RWPE2 (cell line): ENCODE measurements at places on chromosomes 13 and 19.
A peak's percentile ranks its signal among the peaks of the same experiment; 100 is the strongest.

- no peak for DNase-seq
- no peak overlapping the region for H3K27ac ChIP-seq
- no peaks in the 10 kb centered on the region for H3K4me1 ChIP-seq
- H3K27me3 ChIP-seq: no peaks in the 10 kb centered on the region
- no peak overlapping the region for H3K4me3 ChIP-seq
These were observed 69.8 kb upstream of the RGCC start for GRCh38 chr13:41387576-41387975.

DNA sequence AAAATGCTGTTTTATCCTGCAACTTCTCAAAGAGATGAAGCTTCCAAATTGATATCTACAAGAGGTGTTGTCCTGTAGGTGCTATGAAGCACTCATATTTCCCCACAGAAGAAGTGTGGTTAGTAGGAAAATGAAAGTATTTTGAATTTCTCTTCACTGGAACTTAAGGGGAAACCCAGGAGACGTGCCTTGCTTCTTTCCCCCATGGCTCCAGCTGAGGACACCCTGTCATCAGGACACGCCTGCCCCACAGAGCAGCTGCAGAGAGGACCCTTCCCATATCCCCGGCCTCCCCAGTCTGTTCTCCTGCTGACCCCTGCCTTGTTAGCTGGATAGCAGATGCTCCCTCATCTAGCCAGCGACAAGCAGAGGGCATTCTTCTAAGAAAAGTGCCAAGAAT, 371.3 kb downstream of the COG6 start:
- no peak for DNase-seq
- no peaks in the 10 kb centered on the region for H3K36me3 ChIP-seq
- H3K27ac ChIP-seq: no peak overlapping the region
- H3K4me3 ChIP-seq: no peak overlapping the region
- no peaks in the 10 kb centered on the region for H3K27me3 ChIP-seq
- no peaks in the 10 kb centered on the region for H3K4me1 ChIP-seq

GRCh38 chr19:36032251-36033104, at the start of gene CLIP3:
Gene CLIP3, minus strand, starts transcription at chr19:36032873. Its CDS starts 516 bp downstream, at chr19:36032357.
- H3K27me3 ChIP-seq: no peaks in the 10 kb centered on the region
- no peak for DNase-seq
- H3K4me3 ChIP-seq: no peak within 1 kb of the TSS

DNA sequence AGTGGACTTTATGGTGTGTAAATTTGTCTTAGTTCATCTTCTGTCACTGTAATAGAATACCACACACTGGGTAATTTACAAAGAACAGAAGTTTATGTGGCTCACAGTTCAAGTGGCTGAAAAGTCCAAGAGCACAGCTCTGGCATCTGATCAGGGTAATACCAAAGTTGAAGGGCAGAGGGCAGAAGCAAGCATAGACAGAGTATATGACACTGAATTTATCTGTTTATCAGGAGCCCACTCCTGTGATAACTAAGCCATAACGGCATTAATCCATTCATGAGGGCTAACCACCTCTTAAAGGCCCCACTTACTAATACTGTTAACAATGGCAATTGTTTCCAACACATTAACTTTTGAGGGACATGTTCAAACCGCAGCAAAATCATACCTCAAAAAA, 4.0 kb upstream of the RFXAP start:
- H3K27ac ChIP-seq: no peak overlapping the region
- H3K4me1 ChIP-seq: no peaks in the 10 kb centered on the region
- no peaks in the 10 kb centered on the region for H3K36me3 ChIP-seq

DNA sequence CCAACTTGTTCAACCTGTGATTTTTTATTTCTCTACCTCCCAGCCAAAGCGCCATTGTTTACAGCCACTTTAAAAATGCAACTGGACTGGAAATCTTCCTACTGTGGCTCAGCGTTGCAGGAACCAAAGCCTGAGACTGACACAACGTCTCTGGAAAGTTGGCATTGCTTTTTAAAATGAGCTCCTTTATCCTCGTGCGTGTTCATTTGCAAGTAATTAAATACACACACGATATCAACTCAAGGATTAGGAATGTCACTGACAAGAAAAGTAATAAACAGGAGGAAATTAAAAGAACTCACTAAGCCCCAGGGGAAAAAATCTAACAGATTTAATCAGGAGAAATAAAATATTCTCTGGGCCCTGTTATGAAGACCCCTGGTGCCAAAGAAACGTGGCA, 184.6 kb upstream of the IRS2 start:
- H3K4me1 ChIP-seq: no peaks in the 10 kb centered on the region
- no peak overlapping the region for H3K4me3 ChIP-seq
- no peak overlapping the region for H3K27ac ChIP-seq
- DNase-seq: no peak
- H3K36me3 ChIP-seq: no peaks in the 10 kb centered on the region

DNA sequence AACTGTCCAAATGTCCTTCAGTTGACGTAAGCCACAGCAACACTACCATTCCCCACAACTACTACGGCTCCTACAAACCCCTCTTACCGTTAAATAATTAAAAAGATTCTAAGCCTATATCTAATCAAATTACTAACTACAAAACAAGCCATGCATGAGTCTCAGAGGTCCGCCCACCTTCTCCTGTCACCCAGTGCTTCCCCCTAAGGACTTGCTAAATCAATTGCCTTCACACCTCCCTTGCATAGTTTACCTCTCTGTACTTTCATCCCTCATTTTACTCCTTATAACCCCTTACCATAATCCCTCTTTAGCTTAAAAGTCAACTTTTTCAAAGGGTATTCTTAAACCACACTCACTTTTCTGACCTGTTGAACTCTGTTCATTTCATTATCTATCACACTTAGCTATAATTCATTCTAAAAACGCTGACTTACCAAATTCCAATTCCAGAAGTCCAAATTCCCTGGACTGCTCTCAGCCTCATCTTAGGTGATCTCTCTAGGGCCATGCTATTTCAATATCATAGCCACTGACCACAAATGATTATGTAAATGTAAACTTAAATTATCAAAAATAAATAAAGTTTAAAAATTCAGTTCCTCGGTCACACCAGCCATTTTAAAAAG, 187.8 kb downstream of the DIAPH3 start:
- no peak overlapping the region for H3K4me3 ChIP-seq
- peaks cover 14% of the 10 kb centered on the region for H3K36me3 ChIP-seq
- no peak for DNase-seq
- no peaks in the 10 kb centered on the region for H3K4me1 ChIP-seq
- no peak overlapping the region for H3K27ac ChIP-seq
- H3K27me3 ChIP-seq: no peaks in the 10 kb centered on the region

DNA sequence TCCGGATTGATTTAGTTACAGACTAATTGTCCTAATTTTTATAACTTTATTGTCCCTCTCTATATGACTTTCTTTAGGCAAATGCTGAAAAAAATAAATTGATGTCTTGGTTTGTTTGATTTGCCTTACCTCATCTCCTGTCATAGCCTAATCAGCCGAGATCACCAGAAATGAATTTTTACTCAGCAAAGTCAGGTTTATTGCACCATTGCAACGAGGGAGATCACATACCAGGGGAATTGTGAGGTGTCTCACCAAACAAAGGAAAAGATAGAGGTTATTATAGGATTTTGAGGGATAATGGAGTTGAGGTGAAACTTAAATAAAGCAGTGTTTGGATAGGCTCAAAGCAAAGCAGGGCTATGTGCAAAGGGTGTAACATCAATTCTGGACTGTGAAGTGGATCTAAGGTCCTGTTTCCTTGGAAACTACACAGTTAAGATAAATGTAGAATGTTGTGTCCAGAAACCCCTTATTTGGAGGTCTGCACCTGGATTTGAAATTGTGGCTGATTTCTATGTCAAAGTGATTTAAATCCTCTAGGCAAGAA, 372.6 kb downstream of the OXGR1 start:
- no peak overlapping the region for H3K27ac ChIP-seq
- H3K27me3 ChIP-seq: no peaks in the 10 kb centered on the region

- H3K27ac ChIP-seq: peak overlapping the region; percentile 91
- no peaks in the 10 kb centered on the region for H3K27me3 ChIP-seq
- H3K4me1 ChIP-seq: peaks cover 13% of the 10 kb centered on the region
- H3K4me3 ChIP-seq: peak overlapping the region; percentile 83
- DNase-seq: no peak
- peaks cover 44% of the 10 kb centered on the region for H3K36me3 ChIP-seq
These were observed 2.0 kb downstream of the DAZAP1 start for GRCh38 chr19:1409204-1410005.

DNA sequence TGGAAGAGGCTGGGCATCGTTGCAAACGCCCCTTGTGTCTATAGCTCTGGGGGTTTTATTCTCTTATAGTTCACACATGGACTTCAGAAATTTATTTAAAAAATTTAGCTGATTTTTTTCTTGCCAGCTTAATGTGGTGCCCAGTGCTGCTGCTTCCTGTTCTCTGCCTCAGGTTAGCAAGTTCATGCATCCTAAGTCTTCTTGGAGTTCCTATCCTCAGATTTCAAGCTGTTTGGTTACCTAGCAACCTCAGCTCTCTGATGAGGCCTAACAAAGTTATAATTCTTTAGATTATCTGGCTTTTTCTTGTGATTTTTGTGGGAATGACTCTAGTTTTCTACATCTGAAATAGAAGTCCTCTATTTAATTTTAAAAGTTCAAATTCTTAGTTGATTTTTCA, 250.9 kb downstream of the MAB21L1 start:
- DNase-seq: no peak
- H3K27me3 ChIP-seq: no peaks in the 10 kb centered on the region
- no peaks in the 10 kb centered on the region for H3K4me1 ChIP-seq
- no peak overlapping the region for H3K4me3 ChIP-seq
- no peak overlapping the region for H3K27ac ChIP-seq

- H3K36me3 ChIP-seq: no peaks in the 10 kb centered on the region
- no peak for DNase-seq
- H3K27me3 ChIP-seq: no peaks in the 10 kb centered on the region
- H3K4me1 ChIP-seq: no peaks in the 10 kb centered on the region
- H3K4me3 ChIP-seq: no peak overlapping the region
These were observed 1573.3 kb downstream of the PCDH9 start for GRCh38 chr13:65656740-65657329.

DNA sequence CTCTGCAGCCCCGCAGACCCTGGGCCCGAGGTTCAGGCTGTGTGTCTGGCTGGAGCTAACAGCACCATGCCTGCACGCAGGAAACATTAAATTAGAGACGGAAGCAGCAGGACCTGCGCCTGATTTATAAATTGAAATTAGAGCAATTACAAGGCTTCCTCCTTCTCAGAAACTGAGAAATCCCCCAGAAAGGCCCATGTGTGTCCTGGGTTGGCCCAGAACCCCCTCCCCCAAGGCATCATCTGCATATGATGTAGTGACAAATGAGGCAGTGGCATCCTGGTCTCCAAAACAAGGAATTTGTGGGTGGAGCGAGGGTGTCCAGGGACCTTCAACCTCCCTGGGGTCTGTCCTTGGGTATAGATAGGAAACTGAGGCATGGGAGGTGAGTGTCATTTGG, 27.2 kb upstream of the SEMA6B start:
- no peaks in the 10 kb centered on the region for H3K4me1 ChIP-seq
- H3K4me3 ChIP-seq: no peak overlapping the region
- no peaks in the 10 kb centered on the region for H3K36me3 ChIP-seq
- no peak overlapping the region for H3K27ac ChIP-seq
- peaks cover 26% of the 10 kb centered on the region for H3K27me3 ChIP-seq

DNA sequence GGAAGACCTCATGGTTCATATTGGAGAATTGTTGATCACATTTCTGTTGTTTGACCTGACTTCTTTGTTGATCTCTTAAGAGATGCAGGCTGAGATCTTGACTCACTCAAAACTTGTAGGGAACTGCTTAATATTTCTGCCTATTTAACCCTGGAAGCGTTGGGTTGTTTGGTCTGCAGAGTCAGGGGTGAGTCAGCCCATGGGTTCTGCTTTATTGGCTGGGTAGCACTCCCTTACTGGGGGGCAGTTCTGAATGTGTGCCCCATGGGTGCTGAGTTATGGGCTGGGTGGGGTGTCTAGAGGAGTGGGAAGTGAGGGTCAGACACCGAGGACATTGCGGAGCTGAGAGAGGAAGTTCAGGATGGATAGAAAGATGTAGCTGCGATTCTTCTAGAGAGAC, 87.9 kb downstream of the LRCH1 start:
- no peak overlapping the region for H3K27ac ChIP-seq
- DNase-seq: no peak
- no peak overlapping the region for H3K4me3 ChIP-seq

DNA sequence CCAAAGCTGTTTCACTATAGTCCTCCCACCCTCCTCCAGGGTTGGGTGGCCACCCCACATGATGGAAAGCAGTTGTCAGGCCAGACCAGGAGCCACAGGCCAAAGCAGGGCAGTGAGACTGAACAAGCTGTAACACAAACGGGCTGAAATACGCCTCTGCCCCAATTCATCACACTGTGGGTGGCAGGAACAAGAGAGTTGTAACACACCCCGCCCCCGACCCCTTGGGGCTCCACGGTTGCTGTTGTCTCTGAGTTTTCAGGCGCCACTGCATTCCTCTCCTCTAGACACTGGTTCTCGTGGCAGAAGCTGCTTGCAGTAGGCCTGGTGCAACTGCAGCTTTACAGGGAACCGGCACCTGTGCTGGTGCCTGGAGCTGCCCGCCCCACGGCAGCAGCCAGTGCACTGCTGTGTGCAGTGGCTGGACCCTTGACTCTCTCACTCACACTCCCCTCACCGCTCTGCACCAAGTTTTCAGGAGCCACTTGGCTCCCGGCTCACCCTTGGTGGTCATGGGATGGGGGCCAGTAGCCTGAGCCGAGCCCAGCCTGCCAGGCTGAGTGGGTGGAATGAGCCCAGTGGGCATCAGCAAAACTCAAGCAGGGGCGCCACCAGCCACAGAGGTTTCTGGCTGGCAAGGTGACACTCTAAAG, 1314.5 kb upstream of the MIR17HG start:
- no peaks in the 10 kb centered on the region for H3K36me3 ChIP-seq
- no peaks in the 10 kb centered on the region for H3K27me3 ChIP-seq
- H3K4me3 ChIP-seq: no peak overlapping the region
- DNase-seq: no peak
- no peak overlapping the region for H3K27ac ChIP-seq

DNA sequence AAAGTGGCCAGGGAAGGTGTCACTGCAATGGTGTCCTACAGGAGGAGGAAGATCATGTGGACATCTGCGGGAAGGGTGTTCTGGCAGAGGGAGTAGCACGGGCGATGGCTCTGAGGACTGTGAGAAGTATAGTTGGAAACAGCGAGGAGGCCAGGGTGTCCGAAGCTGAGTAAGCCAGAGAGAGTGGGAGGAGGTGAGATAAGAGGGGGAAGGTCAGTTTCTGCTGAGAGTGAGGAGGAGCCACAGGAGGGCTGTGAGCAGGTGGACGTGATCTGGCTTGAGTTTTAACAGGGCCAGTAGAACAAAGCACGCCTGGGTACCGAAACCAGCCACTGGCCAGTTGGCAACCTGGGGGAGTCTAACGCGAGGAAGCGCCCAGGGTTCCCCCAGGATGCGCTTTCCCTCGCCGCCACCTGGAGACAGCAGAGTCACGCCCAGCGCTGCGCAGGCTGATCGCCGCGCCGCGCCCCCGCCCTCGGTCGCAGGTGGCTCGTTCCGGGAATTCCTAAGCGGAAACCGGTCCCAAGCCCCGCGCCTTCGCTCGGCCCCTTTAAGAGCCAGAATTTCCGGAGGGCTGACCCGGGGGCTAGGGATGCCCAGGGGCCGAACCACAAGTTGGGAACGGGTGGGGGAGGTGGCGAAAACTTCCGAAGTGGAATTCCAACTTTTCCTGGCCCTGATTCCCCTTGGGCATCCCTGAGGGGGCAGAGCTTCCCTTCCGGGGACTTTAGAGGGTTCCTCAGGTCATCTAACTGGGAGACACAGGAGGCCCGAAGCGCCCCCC, 1.1 kb upstream of the LSR start:
- H3K4me3 ChIP-seq: peak overlapping the region; percentile 54
- H3K4me1 ChIP-seq: no peaks in the 10 kb centered on the region

- H3K4me1 ChIP-seq: no peaks in the 10 kb centered on the region
- H3K27me3 ChIP-seq: no peaks in the 10 kb centered on the region
- H3K4me3 ChIP-seq: no peak overlapping the region
- no peaks in the 10 kb centered on the region for H3K36me3 ChIP-seq
- no peak for DNase-seq
These were observed 1208.3 kb downstream of the PCDH9 start for GRCh38 chr13:66021846-66022245.
